Activated T-helper 1 cell treated with anti-CD3 and anti-CD28 coated beads, Interleukin-12 subunit alpha, Interleukin-12 subunit beta, Interleukin-2, Interleukin-4 antibody, amounts not matched to agents 30 ng/mL and 10 ng/mL and 1 ng/mL, durations not matched to agents 14 hours and 24 hours and 36 hours (primary cell): ENCODE measurements at places on chromosomes 12 and 14. TPM values are rescaled to one million over a fixed set of nuclear protein-coding genes. Genes with fewer than 3 reads are reported as not detected.

The ACSS3 gene
- not detected in 2 replicates for total RNA-seq

The OTX2 gene
- not detected in 2 replicates for total RNA-seq

The CHST11 gene
- total RNA-seq = 69.8 and 70.7 TPM in 2 replicates

The CD69 gene
- 90.5 and 93.2 TPM in 2 replicates for total RNA-seq

The PMEL gene
- 0.29 TPM in 1 of 2 replicates, not detected in the other for total RNA-seq

The EPS8 gene
- 1.9 and 3.1 TPM in 2 replicates for total RNA-seq

The BICDL1 gene
- 136 and 140 TPM in 2 replicates for total RNA-seq

The MYO1H gene
- total RNA-seq = not detected in 2 replicates

The RASSF3 gene
- total RNA-seq = 37.1 and 38.3 TPM in 2 replicates

The TSFM gene
- 63.5 and 68.6 TPM in 2 replicates for total RNA-seq

The RAD51AP1 gene
- 34.1 and 39.4 TPM in 2 replicates for total RNA-seq

- DNase-seq = peak; percentile 57
Measured at GRCh38 chr14:81464253-81465002, 64.3 kb upstream of the STON2 start.

GRCh38 chr12:43957732-43958372 is 122.0 kb downstream of the TMEM117 start:
- no peak for DNase-seq

- no peak for DNase-seq
Measured at GRCh38 chr12:22539055-22539454, 5.3 kb downstream of the C2CD5 start.

DNA sequence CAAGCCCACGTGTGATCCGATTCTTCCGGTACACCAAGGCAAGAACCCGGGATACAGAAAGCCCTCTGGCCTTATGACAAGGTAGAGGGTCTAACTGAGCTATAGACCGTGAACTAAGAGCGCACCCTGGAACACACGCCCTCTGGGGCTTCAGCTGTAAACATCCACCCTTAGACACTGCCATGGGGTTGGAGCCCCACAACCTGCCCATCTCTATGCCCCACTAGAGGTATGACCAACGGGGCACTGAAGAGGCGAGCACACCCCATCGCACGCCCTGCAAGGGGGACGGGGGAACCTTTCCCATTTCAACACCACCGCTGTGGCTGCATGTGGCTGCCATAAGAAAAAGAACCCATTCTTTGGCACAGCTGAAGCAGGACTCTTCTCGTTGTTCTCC is 1206.0 kb upstream of the TMEM132C start:
- no peak for DNase-seq

GRCh38 chr12:1719139-1719538 is 28.3 kb downstream of the ADIPOR2 start:
- no peak for DNase-seq

- DNase-seq = no peak
Measured at GRCh38 chr12:25817166-25817565, 141.3 kb upstream of the RASSF8 start.

DNA sequence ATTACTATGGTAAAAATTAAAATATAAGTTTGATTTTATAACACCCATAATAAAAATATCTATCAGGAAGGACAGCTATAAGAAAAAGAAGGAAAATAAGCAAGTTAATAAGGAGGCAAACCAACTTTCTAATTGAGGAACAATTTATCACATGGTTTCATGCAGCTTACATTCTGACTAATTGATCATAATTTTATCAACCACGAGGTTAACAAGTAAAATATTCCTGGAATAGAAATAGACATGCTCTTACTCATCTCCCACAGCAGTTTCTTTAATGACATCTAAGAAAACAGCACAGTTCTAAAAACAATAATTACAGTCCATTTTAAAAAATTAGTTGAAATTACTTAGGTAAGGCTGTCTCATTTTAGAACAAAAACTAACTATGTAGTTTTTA is 130.8 kb upstream of the KRR1 start:
- DNase-seq = no peak

GRCh38 chr14:53567236-53567780 is 389.3 kb downstream of the BMP4 start:
- DNase-seq = no peak

GRCh38 chr14:76937181-76938091 is 91.1 kb downstream of the IRF2BPL start:
- DNase-seq = no peak

DNA sequence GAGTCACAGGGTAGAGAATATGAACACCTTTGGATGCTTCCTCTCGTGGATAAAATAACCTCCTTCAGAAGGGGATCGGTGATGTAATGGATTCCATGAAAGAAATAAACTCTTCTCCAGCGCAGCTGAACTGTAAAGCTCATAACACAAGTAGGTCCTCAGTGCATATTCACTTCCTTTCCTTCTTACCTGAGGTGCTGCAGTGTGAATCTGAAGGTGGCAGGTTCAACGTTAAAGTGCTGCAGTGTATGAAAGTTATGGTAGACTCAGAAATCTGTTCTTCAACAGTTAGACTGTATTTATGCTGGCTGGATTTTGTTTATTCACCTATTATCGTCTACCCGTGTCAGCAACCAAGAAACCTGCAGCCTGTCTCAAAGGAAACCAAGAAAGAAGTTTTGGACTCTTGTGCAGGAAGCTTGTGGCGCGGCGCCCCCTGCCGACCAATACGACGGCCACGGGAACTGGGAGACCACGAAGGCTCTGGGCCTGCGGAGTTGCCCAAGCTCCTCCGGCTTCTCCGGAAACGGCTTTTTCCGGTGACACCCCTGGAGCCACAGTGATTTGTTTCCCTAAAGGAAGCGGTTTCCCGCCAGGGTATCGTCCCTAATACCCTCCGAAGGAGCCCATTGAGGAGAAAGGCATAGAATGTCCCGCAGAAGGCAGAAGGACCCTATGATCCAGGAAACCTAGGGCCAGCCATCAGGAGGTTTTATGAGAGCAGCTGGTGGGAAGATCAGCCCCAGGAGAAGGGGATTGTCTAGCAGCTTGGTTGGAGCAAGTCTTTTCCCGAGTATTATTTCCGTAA is 17.6 kb upstream of the RNASE3 start:
- DNase-seq = peak; percentile 62

DNA sequence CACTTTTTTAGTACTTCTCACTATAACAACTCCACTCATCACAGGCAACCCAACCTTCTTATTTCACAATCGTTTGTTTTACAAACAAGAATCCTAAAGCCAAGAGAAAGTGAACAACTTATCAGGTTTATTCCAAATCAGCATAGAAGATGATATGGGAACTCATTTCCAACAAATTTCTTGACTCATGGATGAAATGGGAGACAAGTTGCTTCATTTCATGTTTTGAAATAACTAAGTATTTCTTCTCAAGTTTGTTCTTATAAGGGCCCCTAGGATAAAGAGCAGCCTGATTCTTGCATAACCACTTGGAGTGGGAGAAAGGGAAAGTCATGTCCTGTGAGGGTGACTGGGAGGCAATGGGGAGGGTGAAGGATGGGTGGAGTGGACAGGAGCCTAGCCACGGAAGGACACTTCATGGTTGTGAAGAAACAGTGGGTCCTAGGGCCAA is 168.3 kb downstream of the DUSP6 start:
- DNase-seq = no peak

DNA sequence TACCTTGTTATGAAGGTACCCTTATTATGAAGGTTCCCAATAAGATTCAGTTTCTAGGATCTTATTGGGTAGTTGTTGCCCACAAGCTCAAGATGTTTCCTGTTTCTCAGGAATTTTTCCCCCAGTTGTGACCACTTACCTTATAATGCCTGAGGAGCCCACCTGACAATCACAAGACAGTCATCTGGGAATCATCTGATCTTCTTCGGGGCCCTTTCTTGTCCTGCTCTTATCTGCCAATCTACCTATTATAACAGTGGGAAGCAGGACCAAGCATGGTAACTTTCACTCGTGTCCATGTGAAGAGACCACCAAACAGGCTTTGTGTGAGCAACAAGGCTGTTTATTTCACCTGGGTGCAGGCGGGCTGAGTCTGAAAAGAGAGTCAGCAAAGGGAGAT is 825.5 kb downstream of the BCL11B start:
- DNase-seq = no peak

DNA sequence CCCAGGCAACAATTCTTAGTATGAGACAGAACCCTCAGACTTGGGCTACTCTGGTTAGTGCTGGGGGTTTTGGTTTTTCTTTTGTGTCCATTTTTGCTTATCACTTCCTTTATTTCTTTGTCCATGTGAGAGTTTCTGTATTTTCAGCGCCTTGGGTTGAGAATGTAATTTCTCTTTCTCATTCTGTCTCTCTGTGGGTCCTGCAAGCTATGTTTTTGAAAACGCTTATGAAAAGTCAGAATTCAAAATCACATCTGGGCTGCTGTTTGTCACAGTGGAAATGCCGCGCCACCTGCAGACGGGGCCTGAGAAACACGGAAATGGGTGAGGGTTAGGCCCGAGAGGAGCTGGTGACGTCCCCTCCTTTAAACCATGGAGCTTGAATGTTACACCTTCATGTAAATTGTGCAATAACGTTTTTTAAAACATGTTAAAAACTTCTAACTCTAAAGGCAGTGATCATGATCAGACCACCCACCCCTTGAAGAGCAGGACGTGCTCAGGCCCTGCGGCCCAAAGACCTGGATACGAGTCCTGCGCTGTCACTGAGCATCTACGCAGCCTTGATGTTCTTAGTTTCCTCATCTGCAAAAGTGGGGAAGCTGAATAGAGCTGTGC is 26.1 kb downstream of the JDP2 start:
- no peak for DNase-seq

DNA sequence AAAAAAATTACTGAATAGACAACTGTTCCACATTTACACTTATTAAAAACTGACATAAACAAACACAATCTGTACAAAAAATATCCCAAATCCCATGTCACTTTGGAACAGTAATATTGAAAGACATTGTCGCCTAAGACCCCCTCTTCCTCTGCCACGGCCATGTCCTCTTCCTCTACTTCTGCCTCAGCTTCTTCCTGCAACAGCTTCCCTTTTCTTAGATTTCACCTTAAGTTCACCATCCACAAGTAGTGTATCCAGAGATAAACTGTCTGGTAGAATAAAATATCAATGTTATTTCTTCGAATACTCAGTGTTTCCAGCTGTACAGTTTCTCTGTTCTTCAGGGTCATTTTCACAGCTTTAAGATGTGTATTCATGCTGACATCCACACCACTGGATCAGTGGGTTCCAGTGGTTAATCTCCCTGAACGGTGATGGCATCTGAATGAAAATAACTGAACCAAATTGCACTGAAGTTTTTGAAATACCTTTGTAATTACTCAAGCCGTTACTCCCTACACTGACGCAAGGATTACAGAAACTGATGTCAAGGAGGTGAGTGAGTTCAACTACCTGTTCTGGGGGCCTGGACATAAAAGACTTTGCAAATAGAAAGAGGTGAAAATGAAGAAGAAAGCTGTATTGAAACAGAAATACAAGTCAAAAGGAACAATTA is 208.5 kb downstream of the C12orf50 start:
- DNase-seq = no peak

GRCh38 chr14:24595073-24595808 is 14.2 kb downstream of the GZMH start:
- no peak for DNase-seq

DNA sequence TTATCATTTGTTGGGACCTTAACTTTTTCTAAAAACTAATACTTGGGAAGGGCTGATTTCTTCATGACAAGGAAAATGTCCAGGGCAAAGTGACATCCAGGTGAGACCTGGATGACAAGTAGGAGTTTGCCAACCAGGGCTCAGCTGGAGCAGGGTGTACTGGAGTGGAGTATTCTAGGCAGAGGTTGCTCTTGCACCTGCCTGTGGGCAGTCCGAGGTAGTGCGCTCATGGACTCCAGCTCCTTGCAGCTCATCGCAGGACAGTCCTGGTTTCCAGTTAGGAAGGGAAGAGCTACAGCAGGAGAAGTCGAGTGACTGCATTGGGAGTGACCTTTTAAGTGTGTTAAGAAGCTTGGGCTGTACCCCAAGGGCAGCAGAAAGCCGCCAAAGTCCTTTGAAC is 175.9 kb downstream of the PELI2 start:
- DNase-seq = no peak

DNA sequence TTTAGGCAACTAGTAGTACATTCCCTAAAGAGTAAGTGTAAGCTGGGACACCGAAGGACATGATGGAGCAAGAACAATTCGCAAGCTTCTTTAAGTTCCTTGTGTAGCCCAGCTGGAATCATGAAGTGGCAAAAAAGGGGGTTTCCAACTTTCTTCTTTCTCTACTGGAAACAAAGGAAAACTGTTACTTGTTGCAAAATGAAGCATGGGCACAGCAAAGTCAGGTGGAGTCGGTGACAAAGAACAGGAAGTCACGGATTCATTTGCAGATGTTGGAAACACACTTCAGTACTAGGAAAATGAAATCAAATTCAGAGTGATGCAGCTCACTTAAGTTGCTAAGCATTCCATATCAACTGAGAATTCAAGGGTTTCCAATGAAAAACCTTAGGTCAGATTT is 706.9 kb upstream of the STXBP6 start:
- DNase-seq = no peak

DNA sequence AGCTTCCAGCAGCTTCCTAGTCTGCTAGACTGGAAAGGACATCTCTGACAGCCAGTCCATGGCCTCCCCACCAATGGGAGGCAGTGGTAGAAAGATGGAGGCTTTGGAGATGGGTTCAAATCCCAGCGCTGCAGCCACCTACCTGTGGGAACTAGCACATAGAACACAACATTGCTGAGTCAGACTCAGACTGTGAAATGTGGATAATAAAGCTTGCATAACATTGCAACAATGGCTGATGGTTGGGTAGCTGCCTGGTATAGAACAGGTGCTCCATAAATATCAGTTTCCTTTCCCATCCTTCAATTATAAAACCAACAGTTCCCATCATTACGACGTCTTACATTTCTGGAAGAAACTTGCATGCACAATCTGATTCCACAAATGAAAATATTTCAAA is 94.6 kb downstream of the SLC8A3 start:
- no peak for DNase-seq

GRCh38 chr14:66119606-66120231 is 366.5 kb upstream of the CCDC196 start:
- no peak for DNase-seq

DNA sequence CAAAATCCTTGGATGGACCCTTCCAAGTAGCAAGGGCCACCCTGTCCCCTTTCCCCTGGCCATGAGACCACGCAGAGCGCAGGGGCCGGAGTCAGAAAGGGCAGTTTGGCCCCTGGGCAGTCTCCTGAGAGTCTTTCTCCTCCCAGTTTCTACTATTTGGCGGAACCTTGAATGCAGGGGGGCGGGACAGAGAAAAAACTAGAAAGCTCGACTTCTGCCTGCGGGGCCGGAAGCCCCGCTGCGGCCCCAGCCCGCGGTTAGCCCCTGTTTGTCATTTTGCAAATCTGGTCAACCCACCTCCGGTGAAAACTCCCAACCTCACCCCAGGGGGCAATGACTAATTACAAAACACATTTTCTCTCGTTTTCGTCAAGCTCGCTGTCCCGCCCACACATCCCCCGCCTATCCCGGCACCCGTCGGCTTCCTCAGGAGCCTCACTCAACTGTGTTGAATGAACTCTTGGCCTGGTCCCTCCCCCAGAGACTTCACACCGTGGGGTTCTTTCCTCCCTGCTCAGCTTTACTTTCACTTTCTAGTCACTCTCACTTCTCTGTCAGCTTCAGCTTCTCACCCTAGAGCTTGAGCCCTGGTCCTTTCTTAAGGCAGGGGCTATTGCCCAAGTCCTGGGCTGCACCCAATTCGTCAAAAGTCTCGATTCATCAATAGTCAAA is 66.7 kb downstream of the IRF2BPL start:
- DNase-seq = peak; percentile 97

GRCh38 chr12:116922194-116922897 is 11.6 kb downstream of the FBXW8 start:
- no peak for DNase-seq

- no peak for DNase-seq
Measured at GRCh38 chr12:72318341-72318740, 46.2 kb downstream of the TRHDE start.
